ENCODE measurements at places on chromosomes 7 and 10.

DNA sequence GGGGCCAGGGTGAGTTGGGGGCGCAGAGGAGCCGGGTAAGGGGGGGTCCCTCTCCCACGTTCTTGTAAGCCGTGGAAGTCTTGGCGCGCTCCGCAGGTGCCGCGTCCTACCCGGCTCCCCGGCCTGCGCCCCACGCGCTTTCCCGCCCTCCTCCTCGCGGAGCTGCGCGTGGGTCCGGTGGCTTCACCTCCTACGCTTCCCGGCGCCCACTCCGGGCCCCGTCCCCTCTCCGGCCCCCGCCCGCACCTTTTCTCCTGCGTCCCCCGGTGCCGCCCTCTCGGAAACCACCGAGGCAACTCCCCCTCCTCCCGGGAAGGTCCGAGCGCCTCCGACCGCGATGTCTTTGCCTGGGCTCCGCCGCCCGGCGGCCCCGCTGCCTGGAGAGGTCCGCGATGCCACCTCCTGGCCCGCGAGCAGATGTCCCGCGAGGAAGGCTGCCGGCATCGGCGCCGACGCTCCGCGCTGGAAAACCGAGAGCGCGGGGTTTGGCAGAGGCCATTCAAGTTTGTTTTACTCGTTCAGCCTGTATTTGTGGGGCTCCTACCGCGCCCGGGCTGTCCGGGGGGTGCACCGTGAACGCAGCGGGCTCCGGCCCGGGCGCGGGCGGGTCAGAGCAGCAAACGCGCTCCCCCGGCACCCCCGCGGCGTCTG, 2.4 kb upstream of the NKX6-2 start:
- DNase-seq = no peak

DNA sequence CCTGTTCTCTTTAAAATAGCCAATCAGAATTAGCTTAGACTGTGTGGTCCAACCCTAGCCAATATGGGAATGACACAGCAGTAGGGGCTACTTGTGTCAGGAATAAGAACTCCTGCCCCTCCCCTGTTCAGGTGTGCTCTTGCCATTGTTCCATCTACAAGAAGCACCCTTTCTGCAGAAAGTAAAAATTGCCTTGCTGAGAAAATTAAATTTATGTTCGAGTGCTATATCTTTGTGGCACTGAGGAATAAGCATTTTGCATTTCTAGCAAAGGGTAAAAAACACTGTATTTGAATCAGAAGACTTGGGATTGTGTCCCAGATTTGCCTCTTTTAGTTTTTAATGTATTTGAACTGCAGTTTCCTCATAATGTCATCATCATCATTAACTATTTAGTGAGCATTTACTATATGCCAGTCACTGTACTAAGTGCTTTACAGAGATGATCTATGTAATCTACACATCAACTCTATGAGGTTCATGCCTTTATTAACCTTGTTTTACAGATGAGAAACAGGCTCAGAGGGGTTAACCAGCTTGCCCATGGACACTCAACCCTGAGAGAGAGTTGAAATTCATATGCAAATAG, 28.9 kb upstream of the XRCC2 start:
- DNase-seq = no peak

DNA sequence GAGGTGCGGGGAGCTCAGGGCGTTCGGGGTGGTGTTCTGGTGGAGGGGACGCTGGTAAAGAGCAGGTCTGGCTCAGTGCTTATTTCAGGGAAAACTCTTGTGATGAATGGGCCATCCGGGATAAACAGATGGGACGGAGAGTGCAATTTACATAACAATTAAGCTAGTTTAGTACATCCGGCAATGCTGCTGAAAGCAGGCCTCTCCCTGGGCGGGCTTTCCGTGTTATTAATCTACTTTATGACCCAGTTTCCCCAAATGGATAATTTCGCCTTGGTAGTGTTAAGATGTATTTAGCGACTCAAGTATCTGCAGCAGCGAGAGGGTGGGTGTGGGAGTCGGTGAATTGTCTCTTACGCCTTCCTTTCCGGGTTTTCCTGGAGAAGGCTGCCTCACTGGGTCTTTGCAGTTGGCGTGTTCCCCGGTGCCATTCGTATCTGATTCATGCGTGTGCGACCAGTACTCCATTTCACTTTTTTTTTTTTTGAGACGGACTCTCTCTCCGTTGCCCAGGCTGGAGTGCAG, 25.2 kb downstream of the FOXK1 start:
- DNase-seq = no peak

DNA sequence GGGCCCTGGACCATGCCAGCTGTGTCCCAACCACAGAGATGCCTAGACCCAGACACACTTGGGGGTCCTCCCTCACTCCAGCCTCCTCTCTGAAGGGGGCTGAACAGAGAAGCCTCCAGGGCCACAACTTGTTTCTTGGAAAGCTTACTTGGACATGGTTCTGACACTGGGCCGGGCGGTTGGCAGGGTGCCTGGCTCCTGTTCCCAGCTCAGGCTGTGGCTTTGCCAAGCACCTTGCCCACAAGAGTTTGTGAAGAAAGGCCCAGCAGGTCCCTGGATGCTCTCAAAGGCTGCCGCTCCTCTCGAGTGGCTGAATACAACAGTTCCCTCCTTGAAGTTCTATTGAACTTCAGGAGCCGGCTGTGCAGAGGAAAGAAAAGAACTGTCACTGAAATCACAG, 181.6 kb downstream of the PTPN20 start:
- no peak for DNase-seq

GRCh38 chr7:48304641-48305040, 133.4 kb downstream of the ABCA13 start:
- DNase-seq = no peak

DNA sequence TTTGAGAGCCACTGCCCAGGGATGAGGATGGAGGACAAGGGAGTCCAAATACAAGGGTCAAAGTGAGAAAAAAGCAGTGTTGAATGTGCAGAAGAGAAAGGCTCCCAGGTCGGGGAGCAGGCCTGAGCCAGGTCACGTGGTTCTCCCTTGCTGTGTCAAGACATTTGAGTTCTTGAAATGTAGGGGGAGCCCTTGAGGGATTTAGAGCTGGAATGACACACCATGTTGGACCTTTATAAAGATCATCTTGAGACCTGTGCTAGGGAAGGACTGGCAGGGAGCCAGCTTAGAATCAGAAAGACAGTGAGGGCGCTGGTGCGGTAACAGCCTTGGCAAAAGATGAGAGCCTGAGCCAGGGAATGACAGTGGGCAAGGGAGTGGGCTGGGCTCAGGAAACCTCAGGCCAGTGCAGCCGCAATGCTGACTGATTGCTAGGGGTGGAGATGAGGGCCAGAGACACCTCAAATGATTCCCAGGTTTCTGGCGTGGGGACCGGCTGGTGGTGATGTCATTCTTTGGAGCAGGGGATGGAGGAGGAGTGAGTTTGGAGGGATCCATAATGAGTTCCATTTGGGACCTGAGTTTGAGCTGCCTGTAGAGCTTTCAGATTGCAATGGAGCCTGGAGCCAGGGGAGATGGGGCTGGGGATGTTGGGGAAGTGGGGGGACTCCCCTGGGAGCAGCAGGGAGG, 120.1 kb downstream of the PTPN20 start:
- no peak for DNase-seq

- DNase-seq = no peak
Observed at GRCh38 chr10:48697821-48698764, 13.4 kb downstream of the WDFY4 start.

GRCh38 chr7:158106272-158106671, 481.4 kb downstream of the PTPRN2 start:
- DNase-seq = no peak

DNA sequence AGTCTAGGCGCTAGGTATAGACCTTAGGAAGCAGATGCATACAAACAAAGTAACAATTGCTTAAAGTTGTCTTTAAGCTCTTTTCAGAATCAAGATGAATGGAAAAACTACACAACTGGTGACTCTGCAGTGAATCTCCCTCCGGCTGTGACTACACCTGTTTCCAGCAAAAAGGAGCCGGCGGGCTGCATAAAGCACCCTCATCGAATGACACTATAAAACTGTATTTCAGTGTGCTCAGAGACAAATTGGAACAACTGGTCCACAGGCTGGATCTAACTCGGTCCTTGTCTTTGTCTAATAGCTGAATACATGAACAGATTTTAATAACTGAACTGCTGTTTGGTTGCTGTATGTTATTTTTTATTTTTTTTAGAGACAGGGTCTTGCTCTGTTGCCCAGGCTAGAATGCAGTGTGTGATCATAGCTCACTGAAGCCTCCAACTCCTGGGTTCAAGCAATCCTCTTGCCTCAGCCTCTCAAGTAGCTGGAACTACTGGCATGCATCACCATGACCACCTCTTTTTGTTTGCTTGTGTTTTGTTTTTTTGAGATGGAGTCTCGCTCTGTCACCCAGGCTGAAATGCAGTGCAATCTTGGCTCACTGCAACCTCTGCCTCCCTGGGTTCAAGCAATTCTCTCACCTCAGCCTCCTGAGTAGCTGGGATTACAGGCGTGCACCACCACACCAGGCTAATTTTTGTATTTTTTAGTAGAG, 64.2 kb upstream of the SVIL start:
- DNase-seq = no peak

GRCh38 chr10:94963901-94964300, 25.4 kb downstream of the CYP2C9 start:
- DNase-seq = peak; percentile 7

DNA sequence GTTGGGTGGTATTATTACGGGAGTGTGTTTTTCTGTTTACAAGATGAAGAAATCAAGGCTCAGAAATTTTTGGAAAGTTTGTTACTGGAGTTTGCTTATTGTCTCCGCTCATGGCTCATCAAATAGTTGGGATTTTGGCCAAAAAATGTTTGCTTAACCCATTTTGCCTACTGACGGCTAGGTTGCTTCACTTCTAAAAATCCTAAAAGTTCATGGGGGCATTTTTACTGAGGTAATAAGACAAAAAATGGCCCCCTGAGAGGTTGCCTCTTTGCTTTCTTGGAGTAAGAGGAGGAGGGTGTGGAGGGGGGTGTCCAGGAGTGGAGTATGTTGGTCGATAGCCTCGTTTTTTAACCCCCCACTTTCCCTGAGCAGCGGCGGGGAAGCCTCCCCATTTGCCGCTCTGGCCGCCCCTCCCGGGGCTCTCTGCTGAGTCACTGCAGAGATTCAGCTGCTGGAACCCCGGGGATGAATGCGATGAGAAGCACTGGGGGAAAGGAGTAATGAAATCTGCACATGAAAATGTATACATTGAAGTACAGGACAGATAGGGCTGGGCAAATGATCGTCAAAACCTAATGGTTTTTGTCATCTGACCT, 1.5 kb downstream of the MEST start:
- no peak for DNase-seq

- peak; percentile 91 for DNase-seq
Observed at GRCh38 chr10:119658274-119658673, 7.1 kb downstream of the BAG3 start.

DNA sequence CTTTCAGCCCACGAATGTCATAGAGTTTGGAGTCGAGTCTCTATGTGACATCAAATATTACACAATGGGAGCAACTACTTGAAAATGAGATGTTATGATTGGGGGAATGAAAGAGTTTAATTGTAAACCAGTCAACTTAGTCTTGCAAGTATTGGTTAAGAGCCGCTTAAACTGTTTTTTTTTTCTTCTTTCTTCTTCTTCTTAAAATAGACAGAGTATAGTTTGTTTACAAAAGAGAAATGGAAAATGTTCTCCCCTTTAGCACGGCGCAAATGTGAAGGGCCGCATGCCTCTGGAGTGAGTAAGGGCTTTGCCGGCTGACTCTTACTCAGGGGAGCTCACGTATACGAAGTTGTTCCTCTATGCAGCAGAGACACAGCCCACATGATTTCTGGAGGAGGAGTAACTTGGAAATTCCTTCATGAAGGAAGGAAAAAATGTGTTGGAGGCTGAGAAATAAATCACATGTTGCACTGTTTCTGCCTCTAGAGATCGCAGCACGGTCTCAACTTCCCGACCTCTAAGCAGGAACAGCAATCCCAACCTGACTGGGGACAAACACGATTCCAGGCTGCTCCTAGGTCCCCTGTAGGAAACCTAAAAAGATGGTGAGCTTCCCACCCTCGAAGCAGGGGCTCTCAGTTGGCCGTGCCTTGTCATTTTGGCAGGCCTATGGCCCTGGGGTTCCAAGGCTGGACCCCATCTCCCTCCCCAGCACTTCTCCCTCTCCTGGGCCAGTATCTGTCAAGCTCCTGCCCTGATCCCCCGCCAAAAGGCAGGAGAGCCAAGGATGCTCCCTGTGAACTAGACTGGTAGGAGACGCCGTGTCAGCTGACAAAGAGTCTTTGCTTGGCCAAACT, 44.8 kb downstream of the MYOF start:
- DNase-seq = peak; percentile 99

- DNase-seq = peak; percentile 50
Observed at GRCh38 chr7:39880556-39880955, 69.5 kb upstream of the CDK13 start.

DNA sequence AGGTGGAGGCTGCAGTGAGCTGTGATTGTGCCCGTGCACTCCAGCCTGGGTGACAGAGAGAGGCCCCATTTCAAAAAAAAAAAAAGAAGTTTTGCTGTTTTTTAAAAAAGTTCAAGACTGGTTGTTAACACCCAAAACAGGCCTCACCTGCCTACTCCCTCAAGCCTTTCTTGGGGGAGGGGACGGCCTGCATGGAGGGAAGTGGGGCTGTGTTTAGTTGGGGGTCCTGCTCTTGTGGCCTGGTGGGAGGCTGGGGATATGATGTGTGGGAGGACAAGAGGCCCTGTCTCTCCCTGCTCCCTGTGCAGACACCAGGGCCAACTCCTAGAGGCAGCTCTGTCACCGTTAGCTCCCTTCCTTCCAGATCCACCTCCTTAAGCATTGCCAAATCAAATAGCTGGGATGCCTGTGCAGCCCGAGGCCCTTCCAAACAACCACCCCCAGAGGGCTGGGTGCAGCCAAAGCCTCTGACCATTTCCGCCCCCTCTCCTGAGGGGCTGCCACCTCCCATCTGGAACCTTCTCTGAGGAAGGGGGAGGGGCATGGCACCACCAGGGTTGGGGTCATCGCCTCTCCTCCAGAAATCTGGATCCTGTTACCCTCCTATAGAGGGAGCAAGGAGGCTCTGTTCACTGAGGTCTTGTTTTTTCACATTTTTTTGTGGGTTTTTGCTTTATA, 32.9 kb upstream of the ANKRD2 start:
- peak; percentile 31 for DNase-seq

GRCh38 chr10:7667262-7668141, 736 bp upstream of the ITIH5 start:
- no peak for DNase-seq

- no peak for DNase-seq
Observed at GRCh38 chr7:63025815-63026214, 972.8 kb upstream of the ZNF722 start.

DNA sequence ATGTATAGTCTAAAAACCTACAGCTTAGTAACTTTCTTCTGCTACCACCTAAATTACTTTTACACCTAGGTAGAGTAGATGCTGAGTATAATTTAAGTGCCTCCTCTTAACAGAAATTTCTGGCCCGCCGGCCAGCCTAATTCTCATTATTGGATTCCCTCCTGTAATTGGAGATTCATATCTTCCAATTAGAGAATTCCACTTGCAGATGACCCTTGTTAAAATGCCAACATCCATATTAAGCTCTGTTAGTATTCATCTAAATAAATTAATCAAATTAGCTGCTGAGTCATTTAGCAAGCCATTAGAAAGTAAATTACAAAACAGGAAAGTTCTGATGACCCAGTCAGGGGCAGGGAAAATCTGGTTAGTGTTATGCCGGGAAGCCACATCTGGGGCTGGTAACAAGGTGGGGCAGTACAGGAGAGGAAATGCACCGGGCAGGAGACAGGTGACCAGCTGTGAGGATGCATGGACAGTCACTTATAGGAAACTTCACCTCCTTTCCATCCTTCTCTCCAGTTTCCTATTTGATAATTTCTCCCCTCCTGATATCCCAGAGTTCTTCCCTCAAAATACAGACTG, 82.8 kb downstream of the ORC5 start:
- no peak for DNase-seq

- peak; percentile 73 for DNase-seq
Observed at GRCh38 chr7:80941208-80941758, 22.4 kb upstream of the SEMA3C start.

- no peak for DNase-seq
Observed at GRCh38 chr7:156123362-156123761, 311.1 kb upstream of the SHH start.
